GM23338 (cell line): ENCODE measurements at places on chromosomes 3 and 15. TPM values are rescaled to one million over a fixed set of nuclear protein-coding genes. Genes with fewer than 3 reads are reported as not detected.

ERICH6 gene
- total RNA-seq = not detected in 2 replicates

SCAANT1 gene
- not detected in 2 replicates for total RNA-seq

DNA sequence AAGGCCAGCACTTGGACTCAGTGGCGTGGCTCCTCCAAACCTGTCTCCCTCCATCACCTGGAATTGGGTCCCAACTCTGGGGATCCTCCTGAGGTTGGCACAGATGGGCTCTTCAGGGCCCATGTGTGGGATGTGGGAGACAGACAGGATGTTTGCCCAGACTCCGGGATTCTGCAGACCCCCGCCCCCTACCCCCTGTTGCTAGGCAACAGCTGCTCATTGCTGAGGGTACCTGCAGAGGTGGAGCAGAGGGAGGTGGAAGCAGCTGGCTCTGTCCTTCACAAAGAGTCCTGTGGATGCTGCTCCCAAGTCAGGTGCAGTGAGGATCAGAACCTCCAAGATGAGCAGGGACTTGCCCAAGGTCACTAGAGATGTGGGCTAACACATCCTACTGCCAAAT lies 40.0 kb upstream of the SLC6A1 start:
- peak; percentile 7 for DNase-seq
- H3K4me1 ChIP-seq = no peaks in the 10 kb centered on the region
- H3K27me3 ChIP-seq = no peaks in the 10 kb centered on the region
- H3K27ac ChIP-seq = no peak overlapping the region
- H3K36me3 ChIP-seq = no peaks in the 10 kb centered on the region

CAMK1 gene
- total RNA-seq = 3.1 and 4.4 TPM in 2 replicates

DNA sequence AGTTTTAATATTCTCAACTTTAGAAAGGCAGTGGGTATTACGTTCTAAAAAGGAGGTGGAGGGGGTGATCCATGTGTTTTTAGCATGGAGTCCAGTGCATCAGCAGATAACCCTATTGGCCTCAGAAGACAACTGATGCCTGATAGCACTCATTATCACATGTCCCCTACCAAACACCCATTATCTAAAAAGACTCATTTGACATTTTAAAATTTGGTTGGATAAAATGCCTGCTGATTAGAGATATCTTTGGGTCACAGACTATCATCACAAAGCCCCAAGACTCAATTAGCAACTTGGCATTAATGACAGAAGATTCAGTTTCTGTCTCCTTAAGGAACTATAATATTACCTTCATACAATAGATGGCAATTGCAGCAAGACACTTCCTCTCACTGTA lies 589.3 kb downstream of the RBMS3 start:
- no peaks in the 10 kb centered on the region for H3K36me3 ChIP-seq
- DNase-seq = no peak
- H3K4me3 ChIP-seq = no peak overlapping the region
- no peaks in the 10 kb centered on the region for H3K27me3 ChIP-seq
- no peak overlapping the region for H3K27ac ChIP-seq

- H3K27ac ChIP-seq = no peak overlapping the region
- no peak for DNase-seq
- H3K27me3 ChIP-seq = no peaks in the 10 kb centered on the region
- no peaks in the 10 kb centered on the region for H3K4me1 ChIP-seq
- peaks cover 43% of the 10 kb centered on the region for H3K36me3 ChIP-seq
Measured at GRCh38 chr15:34942363-34942762, 27.2 kb downstream of the AQR start.

DNA sequence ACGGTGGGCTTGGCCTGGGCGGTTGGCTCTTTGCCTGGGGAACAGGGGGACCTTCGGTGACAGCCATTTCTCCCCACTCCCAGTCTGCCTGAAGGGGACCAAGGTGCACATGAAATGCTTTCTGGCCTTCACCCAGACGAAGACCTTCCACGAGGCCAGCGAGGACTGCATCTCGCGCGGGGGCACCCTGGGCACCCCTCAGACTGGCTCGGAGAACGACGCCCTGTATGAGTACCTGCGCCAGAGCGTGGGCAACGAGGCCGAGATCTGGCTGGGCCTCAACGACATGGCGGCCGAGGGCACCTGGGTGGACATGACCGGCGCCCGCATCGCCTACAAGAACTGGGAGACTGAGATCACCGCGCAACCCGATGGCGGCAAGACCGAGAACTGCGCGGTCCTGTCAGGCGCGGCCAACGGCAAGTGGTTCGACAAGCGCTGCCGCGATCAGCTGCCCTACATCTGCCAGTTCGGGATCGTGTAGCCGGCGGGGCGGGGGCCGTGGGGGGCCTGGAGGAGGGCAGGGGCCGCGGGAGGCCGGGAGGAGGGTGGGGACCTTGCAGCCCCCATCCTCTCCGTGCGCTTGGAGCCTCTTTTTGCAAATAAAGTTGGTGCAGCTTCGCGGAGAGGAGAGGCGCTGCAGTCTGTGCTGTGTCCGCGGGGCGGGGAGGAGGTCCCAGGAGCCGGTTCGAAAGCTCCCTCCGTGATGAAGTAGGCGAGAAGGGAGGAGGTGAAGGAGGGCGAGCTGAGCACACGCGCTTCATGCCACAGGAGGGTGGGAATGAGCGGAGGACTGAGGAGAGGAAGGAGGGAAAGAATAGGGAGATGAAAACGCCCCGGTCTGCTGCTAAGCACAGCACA lies 9.6 kb downstream of the CLEC3B start:
- peak overlapping the region; percentile 56 for H3K4me3 ChIP-seq
- peaks cover 13% of the 10 kb centered on the region for H3K4me1 ChIP-seq
- no peak overlapping the region for H3K27ac ChIP-seq
- DNase-seq = peak; percentile 71
- H3K36me3 ChIP-seq = no peaks in the 10 kb centered on the region

GRCh38 chr3:32325201-32325600 lies 66.5 kb upstream of the CMTM7 start:
- 0 out of 2 replicates have a peak overlapping the region, but pooled peaks have one; percentile 16 for H3K4me3 ChIP-seq
- H3K27me3 ChIP-seq = no peaks in the 10 kb centered on the region
- DNase-seq = no peak
- peaks cover 36% of the 10 kb centered on the region for H3K4me1 ChIP-seq
- peak overlapping the region; percentile 53; the same call in 1 of the 2 replicates for H3K27ac ChIP-seq

DNA sequence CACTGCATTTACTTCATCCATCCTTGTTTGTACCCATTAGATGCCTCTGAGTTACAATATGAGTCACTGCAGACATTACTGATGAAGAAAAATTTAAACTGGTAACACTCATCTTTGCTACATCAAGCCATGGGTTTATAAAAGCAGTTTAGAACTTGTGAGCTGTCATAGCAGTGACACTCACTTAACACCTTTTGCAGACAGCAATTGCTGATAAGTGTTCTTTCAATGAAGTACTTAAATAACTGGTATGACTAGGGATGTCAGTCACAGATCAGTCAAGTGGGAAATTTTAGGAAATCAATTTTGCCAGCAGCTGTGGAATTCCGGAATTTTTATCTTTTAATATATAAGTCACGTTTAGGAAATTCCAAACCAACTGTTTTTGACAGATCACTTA lies 643.0 kb downstream of the TBL1XR1 start:
- DNase-seq = no peak
- no peak overlapping the region for H3K27ac ChIP-seq

TAMM41 gene
- total RNA-seq = 8.9 and 12.9 TPM in 2 replicates

DNA sequence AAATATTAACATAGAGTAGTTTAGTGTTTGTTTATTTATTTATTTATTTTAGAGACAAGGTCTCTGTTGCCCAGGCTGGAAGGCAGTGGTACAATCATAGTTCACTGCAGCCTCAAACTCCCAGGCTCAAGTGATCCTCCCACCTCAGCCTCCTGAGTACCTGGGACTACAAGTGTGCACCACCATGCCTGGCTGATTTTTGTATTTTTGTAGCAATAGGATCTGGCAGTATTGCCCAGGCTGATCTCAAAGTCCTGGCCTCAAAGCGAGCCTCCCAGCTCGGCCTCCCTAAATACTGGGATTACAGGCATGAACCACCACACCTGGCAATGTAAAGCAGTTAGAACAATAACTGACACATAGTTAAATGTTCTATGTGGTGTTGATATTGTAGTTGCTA lies 4.4 kb upstream of the ZNF148 start:
- no peak overlapping the region for H3K4me3 ChIP-seq
- no peaks in the 10 kb centered on the region for H3K36me3 ChIP-seq
- DNase-seq = no peak

GRCh38 chr3:175489406-175489805 lies 630.3 kb downstream of the NAALADL2 start:
- no peak overlapping the region for H3K4me3 ChIP-seq
- H3K27me3 ChIP-seq = no peaks in the 10 kb centered on the region
- H3K4me1 ChIP-seq = no peaks in the 10 kb centered on the region
- DNase-seq = no peak
- H3K36me3 ChIP-seq = no peaks in the 10 kb centered on the region

- no peak for DNase-seq
- peaks cover 12% of the 10 kb centered on the region for H3K4me1 ChIP-seq
- no peak overlapping the region for H3K4me3 ChIP-seq
- H3K27ac ChIP-seq = no peak overlapping the region
- H3K36me3 ChIP-seq = no peaks in the 10 kb centered on the region
- no peaks in the 10 kb centered on the region for H3K27me3 ChIP-seq
Measured at GRCh38 chr3:54139630-54140029, 17.3 kb downstream of the CACNA2D3 start.

DNA sequence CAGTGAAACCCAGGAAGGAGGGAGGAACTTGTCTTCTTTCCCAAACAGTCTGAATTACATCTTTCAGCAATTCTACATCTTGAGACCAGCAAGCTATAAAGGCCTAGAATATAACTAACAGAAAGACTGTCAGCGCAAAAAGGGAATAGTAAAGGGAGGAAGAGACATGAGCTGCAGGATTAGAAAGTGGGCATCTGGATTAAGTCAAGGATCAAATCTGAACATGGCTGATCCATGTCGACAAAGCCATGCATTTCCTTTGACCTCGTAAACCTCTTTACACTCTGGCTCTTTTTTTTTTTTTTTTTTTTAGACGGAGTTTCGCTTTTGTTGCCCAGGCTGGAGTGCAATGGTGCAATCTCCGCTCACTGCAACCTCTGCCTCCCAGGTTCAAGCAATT lies 35.4 kb upstream of the KCNMB3 start:
- H3K4me3 ChIP-seq = no peak overlapping the region
- no peaks in the 10 kb centered on the region for H3K4me1 ChIP-seq
- no peak overlapping the region for H3K27ac ChIP-seq
- no peak for DNase-seq
- no peaks in the 10 kb centered on the region for H3K27me3 ChIP-seq

ANXA2 gene
- 202 and 203 TPM in 2 replicates for total RNA-seq

NOX5 gene
- 0.03 TPM in 1 of 2 replicates, not detected in the other for total RNA-seq

GRCh38 chr15:35383506-35383905 lies 162.5 kb downstream of the DPH6 start:
- no peak overlapping the region for H3K4me3 ChIP-seq
- no peaks in the 10 kb centered on the region; the same call in 1 of the 2 replicates for H3K4me1 ChIP-seq
- no peak overlapping the region for H3K27ac ChIP-seq
- no peaks in the 10 kb centered on the region for H3K36me3 ChIP-seq
- H3K27me3 ChIP-seq = no peaks in the 10 kb centered on the region
- no peak for DNase-seq

- no peak for DNase-seq
- H3K27ac ChIP-seq = no peak overlapping the region
- H3K36me3 ChIP-seq = no peaks in the 10 kb centered on the region
- no peak overlapping the region for H3K4me3 ChIP-seq
Measured at GRCh38 chr3:120181632-120182031, 87.4 kb upstream of the GSK3B start.

DNA sequence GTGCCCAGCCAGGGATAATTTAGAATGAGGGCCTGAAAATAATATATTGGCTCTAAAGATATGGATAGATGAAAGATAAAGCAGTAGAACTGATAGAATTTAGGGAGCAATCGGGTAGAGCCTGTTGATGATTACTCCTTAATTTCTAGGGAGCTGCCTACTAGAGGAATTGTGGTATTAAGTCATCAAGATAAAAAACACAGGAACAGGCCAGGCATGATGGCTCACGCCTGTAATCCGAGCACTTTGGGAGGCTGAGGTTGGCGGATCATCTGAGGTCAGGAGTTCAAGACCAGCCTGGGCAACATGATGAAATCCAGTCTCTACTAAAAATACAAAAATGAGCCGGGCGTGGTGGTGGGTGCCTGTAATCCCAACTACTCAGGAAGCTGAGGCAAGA lies 130.4 kb downstream of the PCCB start:
- DNase-seq = no peak
- no peaks in the 10 kb centered on the region for H3K4me1 ChIP-seq
- H3K4me3 ChIP-seq = no peak overlapping the region
- H3K27me3 ChIP-seq = no peaks in the 10 kb centered on the region
- 0 out of 2 replicates have a peak overlapping the region, but pooled peaks have one; percentile 32 for H3K27ac ChIP-seq

GRCh38 chr3:42090973-42091731 lies at the start of gene TRAK1:
Gene TRAK1, plus strand, starts transcription at chr3:42091357. Its CDS starts 113 bp downstream, at chr3:42091470.
- no peaks in the 10 kb centered on the region for H3K27me3 ChIP-seq
- peak; percentile 27 for DNase-seq
- no peak within 1 kb of the TSS for H3K4me3 ChIP-seq
- H3K36me3 ChIP-seq = no peaks in the 10 kb centered on the region; the same call in 1 of the 2 replicates
- H3K27ac ChIP-seq = peak within 1 kb of the TSS; percentile 83; the same call in 1 of the 2 replicates
- peaks cover 11% of the 10 kb centered on the region for H3K4me1 ChIP-seq

DNA sequence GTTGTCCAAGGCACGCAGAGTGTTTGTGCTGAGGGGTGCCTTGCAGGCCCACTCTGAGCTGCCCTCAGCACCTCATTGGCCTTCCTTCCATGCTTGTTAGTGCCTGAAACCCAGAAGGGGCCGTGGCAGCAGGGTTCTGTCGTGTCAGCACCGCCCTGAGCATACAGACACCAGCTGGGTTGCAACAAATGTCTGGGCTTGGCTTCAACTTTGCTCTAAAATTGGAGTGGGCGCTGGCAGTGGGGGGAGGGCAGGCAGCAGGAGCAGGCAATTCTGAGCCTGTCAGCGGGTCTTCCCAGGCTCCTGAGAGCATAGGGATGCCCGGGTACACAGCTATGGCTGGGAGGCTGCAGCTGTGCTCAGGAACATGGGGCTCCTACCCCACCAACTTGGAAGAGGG lies 464.3 kb downstream of the EPHA3 start:
- no peak overlapping the region for H3K4me3 ChIP-seq
- no peaks in the 10 kb centered on the region for H3K4me1 ChIP-seq
- no peak for DNase-seq
- no peaks in the 10 kb centered on the region for H3K36me3 ChIP-seq
- H3K27me3 ChIP-seq = no peaks in the 10 kb centered on the region

LOXL1 gene
- total RNA-seq = 6.8 and 10.8 TPM in 2 replicates
